MG63 (cell line): ENCODE measurements at places on chromosomes 5 and 9. TPM values are rescaled to one million over a fixed set of nuclear protein-coding genes. Genes with fewer than 3 reads are reported as not detected.

PCAT7 gene
- 1.2 and 4.0 TPM in 2 replicates for total RNA-seq

COL27A1 gene
- 1.1 and 1.3 TPM in 2 replicates for total RNA-seq

TAS2R1 gene
- total RNA-seq: 0.64 TPM in 1 of 2 replicates, not detected in the other

IL5 gene
- not detected in 2 replicates for total RNA-seq

MYMK gene
- total RNA-seq: not detected in 2 replicates

TPRN gene
- 6.2 and 12.0 TPM in 2 replicates for total RNA-seq

IL3 gene
- total RNA-seq: not detected in 2 replicates

MLANA gene
- total RNA-seq: not detected in 2 replicates

PAIP1 gene
- 175 and 176 TPM in 2 replicates for total RNA-seq

RORB gene
- not detected in 2 replicates for total RNA-seq
